Articular chondrocyte of knee joint (primary cell): ENCODE measurements at places on chromosomes 16 and 17. TPM values are rescaled to one million over a fixed set of nuclear protein-coding genes. Genes with fewer than 3 reads are reported as not detected.

The CD300LD gene
- not detected in 2 replicates for total RNA-seq

The PDILT gene
- total RNA-seq: not detected in 2 replicates

The TRAF7 gene
- 39.1 and 48.7 TPM in 2 replicates for total RNA-seq

The LITAFD gene
- total RNA-seq: not detected in 2 replicates

The SYNGR3 gene
- total RNA-seq: 0.26 and 0.76 TPM in 2 replicates

The ZNF598 gene
- 13.7 and 15.0 TPM in 2 replicates for total RNA-seq

The OR2C1 gene
- total RNA-seq: 0.11 TPM in 1 of 2 replicates, not detected in the other

The TEKT1 gene
- total RNA-seq: not detected in 2 replicates

The CD300LB gene
- not detected in 2 replicates for total RNA-seq

The PIMREG gene
- total RNA-seq: 11.4 and 17.1 TPM in 2 replicates

The C16orf74 gene
- total RNA-seq: 1.3 and 2.7 TPM in 2 replicates

The TLCD3B gene
- total RNA-seq: 0.11 and 0.26 TPM in 2 replicates

The TMC5 gene
- not detected in 2 replicates for total RNA-seq

The CHST5 gene
- 0.13 and 0.22 TPM in 2 replicates for total RNA-seq

The P2RX1 gene
- total RNA-seq: under 0.01 TPM in 1 of 2 replicates, not detected in the other

The RND2 gene
- 0.54 and 0.78 TPM in 2 replicates for total RNA-seq

The FKBP10 gene
- 340 and 384 TPM in 2 replicates for total RNA-seq

The KRT39 gene
- not detected in 2 replicates for total RNA-seq

The GNPTG gene
- 41.6 and 41.8 TPM in 2 replicates for total RNA-seq

The NOB1 gene
- total RNA-seq: 33.5 and 43.6 TPM in 2 replicates

The PPP1R27 gene
- not detected in 2 replicates for total RNA-seq

The RNF222 gene
- not detected in 2 replicates for total RNA-seq

The BCO1 gene
- not detected in 2 replicates for total RNA-seq

The WFIKKN2 gene
- 0.13 and 0.22 TPM in 2 replicates for total RNA-seq

The SPATA22 gene
- total RNA-seq: 1.3 TPM in 1 of 2 replicates, not detected in the other

The ENO3 gene
- total RNA-seq: 0.76 and 1.6 TPM in 2 replicates

The C1QTNF1 gene
- total RNA-seq: 17.3 and 39.5 TPM in 2 replicates

The HOXB6 gene
- total RNA-seq: not detected in 2 replicates

The CES5A gene
- total RNA-seq: not detected in 2 replicates

The SYCE1L gene
- total RNA-seq: not detected in 2 replicates

The KCNG4 gene
- total RNA-seq: not detected in 2 replicates

The ABCC6 gene
- total RNA-seq: 1.3 and 1.8 TPM in 2 replicates

The KRTAP3-2 gene
- not detected in 2 replicates for total RNA-seq
